ENCODE measurements at places on chromosomes 5 and 9.
A peak's percentile ranks its signal among the peaks of the same experiment; 100 is the strongest.

DNA sequence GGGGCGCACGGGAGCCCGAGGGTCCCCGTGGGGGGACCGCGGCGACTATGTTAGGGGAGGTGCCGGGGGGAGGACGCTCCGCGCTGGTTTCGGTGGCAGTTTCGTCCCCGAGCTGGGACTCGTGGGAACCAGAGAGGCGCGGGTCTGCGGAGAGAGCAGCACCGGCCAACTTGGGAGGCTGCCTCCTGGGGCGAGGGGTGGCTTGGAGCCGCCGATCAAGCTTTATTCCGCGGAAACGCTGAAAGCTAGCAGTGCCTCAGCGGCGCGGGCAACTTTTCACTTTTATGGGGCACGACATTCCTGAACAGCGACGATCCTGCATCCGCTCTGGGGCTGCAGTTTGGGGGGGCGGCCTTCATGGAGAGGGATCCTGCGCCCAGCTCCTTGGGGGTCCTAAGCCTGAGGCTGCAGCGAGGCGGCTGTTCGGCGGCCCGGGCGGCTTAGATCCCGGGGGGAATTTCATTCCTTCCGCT, 369 bp downstream of the OCLN start:
- no peak for DNase-seq

GRCh38 chr9:106682420-106682819, 180.5 kb upstream of the ZNF462 start:
- DNase-seq = no peak

GRCh38 chr9:120281665-120282064, 298.3 kb downstream of the CDK5RAP2 start:
- DNase-seq = no peak

- DNase-seq = no peak
Measured at GRCh38 chr9:19630760-19631159, 158.1 kb downstream of the SLC24A2 start.

DNA sequence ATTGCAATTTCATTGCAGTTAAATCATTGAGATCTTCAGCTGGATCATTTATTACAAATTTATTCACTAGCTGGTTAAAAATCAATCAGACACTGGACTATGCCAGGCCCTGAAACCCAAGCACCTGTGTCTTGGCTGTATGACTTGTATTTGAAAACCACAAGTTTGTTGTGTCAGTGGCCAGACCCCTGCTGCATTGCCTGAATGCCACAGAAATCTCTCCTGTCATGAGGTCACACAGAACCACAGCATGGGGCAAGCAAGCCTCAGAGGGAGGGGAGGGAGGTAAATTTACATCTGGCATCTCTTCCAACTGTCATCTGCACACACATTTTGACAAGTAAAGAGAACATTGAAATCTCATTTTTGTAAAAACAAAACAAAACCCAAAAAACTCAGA, 90.0 kb downstream of the ARRDC3 start:
- DNase-seq = no peak

DNA sequence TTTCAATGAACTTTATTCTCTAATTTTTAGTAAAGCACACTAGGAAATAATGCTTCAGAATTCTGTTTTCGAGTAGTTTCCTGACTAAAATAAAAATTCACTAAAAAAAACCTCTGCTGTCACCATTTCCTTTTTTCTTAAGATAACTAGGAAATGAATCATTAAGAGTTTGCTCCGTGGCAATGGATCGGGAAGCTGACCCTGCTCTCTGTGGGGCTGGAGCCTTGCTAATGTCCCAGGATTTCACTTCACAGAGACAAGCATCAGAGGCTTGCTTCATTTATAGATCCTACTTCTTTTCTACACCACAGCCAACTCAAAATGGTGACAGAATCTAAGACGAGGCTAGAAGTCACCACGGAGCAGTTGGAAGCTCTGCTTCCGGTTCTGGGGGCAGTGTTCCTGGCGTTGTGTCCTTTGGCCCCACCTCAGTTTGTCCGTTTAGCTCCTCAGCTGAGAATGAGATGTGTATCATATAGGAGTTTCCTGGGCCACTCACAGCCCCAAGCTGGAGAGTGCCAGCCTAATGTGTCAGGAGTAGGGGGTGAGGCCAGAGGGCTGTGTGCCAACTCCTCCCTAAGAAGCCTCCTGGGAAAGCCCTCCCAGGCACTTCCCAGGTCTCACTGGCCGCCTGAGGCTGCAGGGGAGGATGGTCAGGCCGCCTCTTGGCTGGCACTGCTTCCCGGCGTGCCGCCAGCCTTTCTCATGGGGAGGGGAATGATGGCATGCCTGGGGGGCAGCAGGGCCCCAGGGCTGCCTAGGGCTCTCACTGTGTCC, 19.6 kb downstream of the TENT4A start:
- no peak for DNase-seq

GRCh38 chr5:50564079-50564478, 102.4 kb upstream of the PARP8 start:
- DNase-seq = peak; percentile 57

DNA sequence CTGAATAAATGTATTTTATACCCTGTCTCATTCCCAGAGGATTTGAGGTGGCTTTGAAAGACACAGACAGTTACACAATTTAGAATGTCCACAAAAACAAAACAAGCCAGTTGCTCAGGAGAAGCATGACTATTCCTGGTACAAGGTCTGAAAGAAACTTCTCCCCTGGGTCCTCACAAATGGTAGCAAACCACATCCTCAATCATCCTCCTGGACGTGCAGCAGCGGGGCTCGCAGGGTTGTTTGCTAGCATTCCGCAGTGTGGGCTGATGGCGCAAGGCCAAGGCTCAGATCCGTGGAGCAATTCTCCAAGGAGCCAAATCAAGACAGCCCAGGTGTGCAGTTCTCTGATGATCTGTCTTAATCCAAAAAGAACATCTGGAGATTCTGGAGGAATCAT, 210.3 kb downstream of the ACTL7B start:
- no peak for DNase-seq

DNA sequence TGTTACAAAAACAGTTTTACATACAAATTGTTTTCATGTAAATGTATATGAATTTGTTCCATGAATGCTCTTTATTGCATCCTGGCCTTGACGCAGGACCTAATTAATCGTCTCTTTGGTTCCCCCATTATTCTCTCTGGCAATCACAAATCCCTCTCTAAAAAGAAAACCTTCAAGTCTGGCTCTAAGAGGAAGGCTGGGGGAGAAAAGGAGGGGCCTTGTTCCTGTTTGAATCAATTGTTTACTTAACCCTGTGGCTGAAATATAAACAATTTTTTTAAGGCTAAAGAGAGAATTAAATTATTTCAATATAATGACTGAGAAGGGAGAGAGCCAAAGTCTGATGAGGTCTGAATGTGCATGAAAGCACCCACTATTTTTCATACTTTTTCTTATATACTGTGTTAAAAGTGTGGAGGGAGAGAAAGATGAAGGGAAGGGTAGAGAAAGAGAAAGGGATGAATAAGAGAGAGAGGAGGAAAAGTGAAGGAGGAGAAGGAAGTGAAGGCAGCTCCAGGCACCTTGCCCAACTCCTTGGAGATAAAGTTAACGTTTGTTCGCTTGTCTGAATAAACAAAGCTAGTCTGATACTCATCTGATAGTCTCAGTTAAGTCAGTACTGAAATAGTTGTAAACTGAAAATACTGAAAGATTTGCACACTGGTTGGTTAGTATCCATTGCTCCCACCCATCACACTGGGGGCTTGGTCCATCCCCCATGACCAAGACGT, 116.4 kb upstream of the SPDL1 start:
- no peak for DNase-seq

DNA sequence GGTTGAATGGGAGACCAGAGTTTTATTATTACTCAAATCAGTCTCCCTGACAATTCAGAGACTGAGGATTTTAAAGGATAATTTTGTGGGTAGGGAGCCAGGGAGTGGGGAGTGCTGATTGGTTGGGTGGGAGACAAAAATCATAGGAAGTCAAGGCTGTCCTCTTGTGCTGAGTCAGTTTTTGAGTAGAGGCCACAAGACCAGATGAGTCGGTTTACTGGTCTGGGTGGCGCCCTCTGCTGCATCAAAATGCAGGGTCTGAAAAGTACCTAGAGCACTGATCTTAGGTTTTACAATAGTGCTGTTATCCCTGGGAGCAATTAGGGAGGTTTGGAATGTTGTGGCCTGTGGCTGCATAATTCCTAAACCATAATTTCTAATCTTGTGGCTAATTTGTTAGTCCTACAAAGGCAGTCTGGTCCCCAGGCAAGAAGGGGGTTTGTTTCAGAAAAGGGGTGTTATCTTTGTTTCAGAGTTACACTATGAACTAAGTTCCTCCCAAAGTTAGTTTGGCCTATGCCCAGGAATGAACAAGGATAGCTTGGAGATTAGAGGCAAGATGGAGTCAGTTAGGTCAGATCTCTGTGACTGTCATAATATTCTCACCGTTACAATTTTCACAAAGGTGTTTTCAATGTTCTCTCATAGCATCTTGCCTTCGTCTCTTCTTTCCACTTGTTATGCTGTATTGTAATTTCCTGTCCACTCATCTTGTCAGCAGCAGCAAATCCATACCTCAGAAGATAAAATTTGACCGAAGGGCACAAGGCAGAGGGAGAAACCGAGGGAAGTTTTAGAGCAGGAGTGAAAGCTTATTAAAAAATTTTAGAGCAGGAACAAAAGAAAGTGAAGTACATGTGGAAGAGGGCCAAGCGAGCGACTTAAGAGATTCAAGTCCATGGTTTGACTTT, 59.2 kb upstream of the CLINT1 start:
- peak; percentile 56 for DNase-seq

DNA sequence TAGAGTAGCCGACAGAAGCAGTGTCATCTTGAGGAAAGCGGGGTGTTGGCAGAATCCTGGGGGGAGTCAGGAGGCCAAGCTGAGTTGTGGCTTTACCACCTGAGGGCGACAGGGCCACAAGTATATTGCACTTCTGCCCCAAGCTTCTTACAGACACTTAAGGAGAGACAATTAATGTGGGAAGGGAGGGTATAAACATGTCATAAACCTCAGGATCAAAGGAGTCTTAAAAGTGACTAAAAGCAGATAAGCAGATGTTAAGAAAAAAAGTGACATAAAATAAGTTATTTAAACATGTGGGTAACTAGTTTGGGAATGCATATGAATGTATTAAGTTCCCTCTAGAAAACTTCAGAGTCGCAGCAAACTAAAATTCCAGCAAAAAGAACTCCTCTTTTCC, 63.9 kb downstream of the ERAP1 start:
- DNase-seq = no peak

DNA sequence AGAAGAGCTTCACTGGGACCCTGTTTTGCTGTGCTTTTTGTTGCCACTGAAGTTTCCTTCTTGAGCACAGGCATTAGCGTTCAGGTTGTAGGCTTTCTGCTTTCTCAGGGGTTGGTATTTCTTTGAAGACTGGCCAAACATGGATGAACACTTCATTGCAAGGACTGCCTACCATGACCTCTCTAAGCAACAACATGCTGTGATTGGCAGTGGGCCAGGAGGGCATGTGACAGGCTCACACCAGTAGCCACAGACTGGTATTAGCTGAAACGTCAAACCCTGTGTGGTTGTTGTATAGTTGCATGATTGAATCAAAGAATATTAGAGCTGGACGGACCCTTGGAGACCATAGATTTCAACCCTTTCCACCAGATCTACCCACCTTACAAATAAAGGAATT, 20.0 kb upstream of the MLANA start:
- DNase-seq = no peak

- no peak for DNase-seq
Measured at GRCh38 chr9:121574774-121575519, 75.3 kb upstream of the GGTA1 start.

DNA sequence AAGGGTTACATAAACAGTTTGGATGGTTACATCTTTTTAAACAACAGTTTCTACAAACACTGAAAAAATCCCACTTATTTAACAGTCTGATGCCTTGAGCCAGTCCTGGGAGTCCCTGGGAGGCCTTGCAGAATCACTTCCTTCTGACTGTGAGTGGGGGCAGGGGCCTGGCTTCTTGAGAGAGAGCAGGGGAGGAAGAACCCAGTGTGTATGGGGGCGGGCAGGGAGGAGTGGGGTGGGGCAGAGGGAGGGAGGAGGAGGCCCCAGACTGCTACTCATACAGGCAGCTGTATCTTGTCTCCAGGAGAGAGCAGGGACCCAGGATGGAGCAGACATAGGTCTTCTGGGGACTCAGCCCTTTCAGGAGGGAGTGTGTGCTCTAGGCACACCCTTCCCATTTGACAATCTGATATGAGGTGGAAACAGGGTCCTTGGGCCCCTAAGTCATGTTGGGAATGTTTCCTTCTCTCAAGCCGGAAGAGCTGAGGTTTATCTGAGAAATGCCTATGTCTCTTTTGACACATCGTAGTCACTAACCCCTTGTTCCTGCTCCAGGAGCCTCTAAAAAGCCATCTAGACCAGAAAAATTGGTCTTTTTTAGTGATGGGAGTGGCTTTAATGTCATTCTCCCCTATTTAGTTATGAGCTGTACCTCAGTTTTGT, 52.8 kb downstream of the IRF1 start:
- peak; percentile 71 for DNase-seq

DNA sequence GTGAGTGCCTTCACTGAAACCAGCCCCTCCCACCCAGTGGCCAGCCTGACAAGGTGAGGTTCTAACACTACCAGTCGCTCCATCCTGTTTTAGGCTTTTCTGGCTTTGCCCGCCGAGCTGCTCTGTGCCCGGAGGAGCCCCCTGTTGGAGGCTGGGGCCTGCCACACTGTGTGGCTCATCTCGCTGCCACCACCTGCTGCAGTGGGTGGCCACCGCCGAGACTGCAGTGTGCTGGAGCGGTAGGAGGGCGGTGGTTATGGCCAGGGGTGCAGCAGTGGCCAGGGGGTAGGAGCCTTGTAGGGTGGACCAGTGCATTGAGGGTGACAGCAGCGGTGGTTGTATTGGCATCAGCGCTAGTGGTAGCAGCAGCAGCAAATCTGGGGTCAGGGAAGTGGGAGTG, 74.7 kb upstream of the PCAT7 start:
- DNase-seq = no peak

DNA sequence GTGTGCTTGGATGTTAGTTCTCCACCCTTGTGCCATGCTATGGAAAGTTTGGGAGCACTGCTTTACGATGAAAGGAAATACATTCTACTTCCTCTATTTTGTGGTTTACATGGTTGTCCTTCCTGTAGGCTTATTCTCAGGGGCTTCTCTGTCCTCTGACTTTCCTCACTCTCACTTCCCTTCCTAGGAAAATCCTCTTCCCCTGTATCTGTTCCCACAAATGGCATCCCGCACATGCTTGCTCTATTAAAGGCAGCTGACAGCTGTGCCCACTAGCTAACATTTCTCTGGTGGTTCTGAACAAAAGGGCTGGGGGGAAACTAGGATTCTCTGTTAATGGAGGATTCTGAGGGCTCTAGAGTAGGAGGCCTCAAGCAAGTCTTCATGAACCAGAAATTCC, 52.4 kb downstream of the FAM170A start:
- DNase-seq = no peak

DNA sequence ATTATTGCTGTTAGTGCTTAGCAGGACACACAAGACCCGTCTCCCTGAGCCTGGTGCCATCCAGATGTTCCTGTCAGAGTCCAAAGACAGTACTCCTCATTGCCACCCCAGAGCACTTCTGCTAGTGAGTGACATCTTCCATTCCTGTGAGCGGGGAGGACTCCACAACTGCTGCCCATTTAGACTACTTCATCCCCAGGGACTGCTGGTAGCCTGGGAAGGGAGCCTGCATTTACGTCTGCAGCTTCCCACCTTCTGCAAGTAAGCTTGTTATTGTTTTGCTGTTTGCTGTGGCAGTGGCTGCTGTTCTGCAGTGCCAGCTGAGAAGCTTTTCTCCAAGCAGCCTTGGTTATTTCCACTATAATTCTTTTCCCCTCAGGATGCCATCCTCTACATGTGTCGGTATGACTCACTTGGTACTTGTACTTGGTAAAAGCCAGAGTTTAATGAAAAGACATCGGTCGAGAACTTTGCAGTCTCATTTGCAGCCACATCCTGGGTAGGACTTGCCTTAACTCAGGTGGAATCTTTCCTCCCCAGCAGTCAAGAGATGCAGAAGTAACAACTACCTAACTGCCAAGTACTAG, 10.6 kb upstream of the MAP1B start:
- no peak for DNase-seq

GRCh38 chr5:32274548-32275395, 38.0 kb downstream of the MTMR12 start:
- DNase-seq = no peak

Measured in CD4-positive, alpha-beta T cell treated with Interleukin-21 for 1 hour (primary cell).